ENCODE measurements at places on chromosomes 12 and 14.

DNA sequence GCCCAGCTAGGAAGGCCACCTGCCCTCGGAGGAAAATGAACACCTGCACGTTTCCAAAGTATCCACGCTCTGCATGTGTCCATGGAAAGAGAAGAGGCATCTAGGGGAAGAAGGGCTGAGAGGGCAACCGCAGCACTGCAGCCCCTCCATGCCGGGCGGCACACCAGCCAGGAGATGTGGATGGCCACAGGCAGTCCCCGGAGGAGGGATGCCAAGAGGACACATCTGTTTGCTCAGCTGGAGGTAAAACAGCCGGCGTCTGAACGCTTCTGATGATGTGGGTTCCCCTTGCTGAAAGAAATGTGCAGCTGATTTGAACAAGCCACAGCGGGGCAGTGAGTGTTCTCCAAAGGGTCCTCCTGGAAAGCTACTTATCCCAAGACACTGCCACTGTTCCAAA lies 34.0 kb downstream of the CHGA start:
- DNase-seq, result no peak

DNA sequence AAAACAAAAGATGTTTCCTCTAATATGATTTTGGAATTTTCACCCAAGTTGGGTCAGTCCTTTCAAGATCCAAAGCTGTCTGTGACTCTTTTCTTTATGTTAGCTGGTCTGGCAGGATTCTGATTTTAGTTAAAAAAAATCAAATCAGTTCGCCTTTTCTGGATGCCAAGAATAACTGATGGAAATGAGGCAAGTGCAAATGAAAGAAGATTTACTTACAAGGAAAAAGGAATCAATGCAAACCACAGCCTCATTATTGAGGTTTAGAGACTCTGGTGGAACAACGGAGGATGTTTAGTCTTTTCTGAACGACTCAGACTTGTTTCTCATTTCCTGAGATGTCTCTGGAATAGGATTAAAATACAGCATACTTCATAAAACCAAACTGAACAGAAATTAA lies 117.0 kb upstream of the DYRK2 start:
- no peak for DNase-seq

DNA sequence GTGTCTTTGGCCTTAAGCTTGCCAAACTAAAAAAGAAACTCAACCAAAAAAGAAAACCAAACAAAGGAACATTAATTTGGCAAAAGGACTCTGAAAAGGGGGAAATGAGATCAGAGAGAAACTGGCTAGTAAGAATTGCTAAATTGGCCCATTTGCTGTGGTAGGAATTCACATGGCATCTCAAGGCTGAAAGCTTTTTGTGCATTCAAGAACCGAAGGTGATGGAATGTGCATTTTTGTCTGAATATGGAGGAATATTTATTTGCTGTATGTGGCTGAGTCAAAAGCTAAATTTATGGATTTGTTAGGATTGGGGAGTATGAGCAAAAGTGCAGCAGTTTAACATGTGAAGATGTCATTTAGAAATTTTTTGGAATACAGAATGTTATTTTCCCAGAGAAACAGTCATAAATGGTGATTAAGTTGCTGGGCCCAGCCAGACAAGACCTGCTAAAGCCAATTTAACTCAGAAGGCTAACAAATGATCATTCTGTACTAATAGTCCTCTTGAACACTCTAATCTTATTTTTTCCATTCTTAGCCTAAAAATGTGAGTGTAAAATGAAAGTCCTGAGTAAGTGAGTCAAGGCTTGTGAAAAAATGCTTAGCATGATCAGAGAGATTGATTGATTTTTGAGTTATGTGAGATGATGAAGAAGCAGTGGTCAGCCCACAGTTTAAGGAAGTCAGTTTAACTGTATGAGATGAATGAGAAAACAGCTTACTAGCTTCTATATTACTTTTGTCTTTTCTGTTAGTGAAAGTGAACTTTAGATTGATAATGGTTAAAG lies 94.1 kb downstream of the ANO6 start:
- no peak for DNase-seq

DNA sequence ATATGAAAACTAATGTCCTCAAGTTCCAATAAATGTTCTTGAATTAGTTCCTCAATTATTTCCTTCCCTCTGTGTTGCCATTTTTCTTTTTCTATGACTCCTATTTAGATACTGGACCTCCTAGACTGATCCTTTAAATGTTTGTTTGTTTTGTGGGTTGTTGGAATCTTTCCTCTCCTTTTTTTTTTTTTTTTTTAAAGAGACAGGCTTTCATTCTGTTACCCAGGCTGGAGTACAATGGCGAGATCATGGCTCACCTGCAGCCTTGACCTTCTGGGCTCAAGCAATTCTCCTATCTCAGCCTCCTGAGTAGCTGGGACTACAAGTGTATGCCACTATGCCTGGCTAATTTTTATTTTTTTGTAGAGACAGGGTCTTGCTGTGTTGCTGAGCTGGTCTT lies 9.6 kb downstream of the PRKAG1 start:
- no peak for DNase-seq

GRCh38 chr14:104116756-104117340 lies 21.5 kb upstream of the KIF26A start:
- no peak for DNase-seq

DNA sequence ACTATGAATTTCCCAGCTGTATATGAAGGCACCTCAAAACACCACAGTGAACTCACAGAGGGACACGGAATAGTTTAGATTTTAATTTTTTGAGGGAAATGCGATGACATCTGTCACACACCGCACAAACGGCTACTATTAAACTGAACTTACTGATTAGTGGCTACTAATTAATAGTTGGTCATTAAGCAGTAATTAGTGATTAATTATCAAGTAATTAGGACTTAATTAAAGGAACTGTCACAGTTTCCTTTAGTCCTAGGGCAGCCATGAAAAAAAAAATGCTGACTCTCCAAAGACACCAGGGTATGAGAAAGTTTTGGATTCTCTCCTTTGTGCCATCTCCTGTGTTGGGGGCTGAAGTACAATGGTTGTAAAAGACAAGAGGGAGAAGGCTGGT lies 2.9 kb downstream of the OAS1 start:
- DNase-seq, result no peak

DNA sequence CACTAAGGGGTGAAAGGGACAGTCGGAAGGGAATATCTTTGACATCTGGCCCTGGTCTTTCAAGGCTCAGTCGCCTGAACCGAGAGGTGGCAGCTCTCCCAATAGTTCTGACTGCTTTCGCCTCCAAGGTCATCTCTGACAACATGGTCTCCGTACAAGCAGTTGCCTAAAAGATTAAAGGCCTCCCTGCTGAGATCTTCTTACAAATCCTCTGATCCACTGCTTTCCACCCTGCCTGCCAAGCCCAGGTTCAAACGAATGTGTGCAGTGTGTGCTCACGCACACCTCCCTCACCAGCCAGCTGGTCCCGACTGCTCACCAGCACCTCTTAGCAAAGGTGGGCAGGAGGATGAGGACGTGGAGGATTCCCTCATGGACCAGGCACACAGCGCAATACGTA lies 10.4 kb downstream of the B4GALNT3 start:
- DNase-seq, result no peak

DNA sequence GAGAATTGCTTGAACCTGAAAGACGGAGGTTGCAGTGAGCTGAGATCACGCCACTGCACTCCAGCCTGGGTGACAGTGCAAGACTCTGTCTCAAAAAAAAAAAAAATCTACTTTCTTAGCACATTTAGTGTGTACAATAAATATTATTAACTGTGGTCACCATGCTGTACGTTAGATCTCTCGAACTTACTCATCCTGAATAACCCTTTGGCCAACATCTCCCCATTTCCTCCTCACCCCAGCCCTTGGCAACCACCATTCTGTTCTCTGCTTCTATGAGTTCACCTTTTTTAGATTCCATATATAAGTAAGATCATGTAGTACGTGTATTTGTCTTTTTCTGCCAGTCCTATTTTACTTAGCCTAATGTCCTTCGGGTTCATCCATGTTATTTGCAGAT lies 13.4 kb downstream of the FUT8 start:
- DNase-seq, result no peak

All from stimulated activated CD4-positive, alpha-beta T cell treated with anti-CD3 and anti-CD28 coated beads, Interleukin-4, amount 100 ng/mL, for 24 hours (primary cell).